ENCODE measurements at places on chromosomes 4 and X.
A peak's percentile ranks its signal among the peaks of the same experiment; 100 is the strongest.

DNA sequence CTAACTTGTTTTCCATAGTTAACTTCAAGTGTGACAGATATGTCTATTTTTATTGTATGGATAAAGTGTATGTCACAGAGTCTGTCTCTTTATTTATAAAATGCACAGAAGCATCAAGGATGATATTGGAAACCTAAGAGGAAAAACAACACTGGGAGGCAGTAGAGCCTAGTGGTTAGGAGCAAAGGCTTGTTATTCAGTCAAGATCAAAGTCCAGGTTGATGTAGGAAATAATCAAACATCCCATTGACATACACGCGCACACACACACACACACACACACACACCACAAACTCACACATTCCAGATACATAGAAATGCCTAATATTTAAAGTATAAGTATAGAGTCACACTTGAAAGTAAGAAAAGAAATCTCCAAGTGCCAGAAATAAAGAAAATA is 206.8 kb downstream of the CHRDL1 start:
- no peak for DNase-seq

DNA sequence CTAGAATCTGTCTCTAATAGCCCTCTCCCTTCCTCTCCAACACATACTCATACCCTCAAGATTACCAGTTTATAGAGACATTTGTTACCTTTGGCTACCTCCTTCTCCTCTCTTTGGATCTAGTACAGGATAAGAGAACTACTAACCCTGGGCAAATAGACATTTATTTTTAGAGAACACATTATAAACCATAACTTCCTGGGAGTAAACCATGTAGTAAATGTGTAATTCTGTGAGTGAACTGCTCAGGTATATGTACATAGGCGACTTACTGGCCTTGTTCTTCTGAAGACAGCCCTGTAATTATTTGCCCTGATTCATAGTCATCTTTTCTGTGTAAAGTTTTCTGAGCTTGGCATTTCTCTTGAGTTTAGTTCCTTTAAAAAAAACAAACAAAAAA is 94.2 kb downstream of the KDM6A start:
- no peak for DNase-seq

DNA sequence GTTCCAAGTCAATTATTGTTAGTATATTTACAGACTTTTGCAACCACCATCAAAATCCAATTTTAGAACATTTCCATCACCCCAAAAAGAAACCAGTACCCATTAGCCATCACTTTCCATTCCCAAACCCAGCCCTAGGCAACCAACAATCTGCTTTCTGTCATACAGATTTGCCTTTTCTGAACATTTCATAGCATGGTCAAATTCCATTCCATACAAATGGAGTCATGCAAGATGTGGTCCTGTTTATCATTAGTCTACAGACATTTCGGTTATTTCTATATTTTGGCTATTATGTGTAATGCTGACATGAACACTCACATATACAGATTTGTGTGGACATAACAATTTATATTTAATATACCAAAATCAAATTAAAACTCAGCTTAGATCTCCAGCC is 508.7 kb downstream of the ZNF674 start:
- no peak for DNase-seq

GRCh38 chr4:110508827-110509710 is 33.1 kb downstream of the ENPEP start:
- DNase-seq: no peak

DNA sequence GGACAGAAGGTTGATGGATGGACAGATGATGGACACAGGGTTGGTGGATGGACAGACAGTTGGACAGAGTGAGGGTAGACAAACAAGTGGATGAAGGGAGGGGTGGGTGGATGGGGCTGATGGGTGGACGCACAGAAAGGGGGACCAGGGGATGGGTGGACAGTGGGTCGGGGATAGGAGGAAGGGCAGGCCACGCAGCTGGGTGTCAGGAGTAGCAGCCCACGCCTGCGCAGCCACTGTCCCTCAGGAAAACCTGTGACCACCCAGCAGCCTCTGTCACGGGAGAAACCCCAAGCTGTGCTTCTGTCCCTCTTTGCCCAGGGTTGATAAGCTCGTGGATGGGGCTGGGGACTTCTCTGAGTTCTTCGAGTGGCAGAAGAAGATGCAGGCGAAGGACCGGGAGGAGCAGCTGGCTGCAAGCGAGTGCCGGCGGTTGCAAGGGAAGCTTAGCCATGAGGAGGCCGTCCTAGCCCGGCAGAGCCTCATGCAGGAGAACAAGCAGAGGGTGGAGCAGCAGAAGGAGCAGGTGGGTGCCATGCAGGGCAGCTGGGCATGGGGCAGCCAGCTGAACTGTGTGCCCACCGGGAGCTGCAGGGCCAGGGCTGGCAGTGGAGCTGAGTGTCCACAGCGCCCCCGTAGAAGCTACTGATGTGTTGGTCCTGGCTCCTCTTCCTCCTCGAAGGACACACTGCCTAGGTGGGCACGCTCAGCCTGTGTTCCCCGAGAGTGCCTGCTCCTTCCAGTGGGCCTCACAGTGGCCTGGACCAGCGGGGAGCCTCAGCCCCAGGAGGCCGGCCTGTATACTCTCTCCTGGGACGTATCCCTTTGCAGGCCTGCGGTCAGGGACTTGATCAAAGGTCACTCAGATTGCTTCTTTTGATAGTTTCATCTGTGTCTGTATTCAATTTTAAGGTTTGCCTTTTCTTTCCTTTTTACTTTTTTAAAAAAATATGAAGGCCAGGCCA is 16.8 kb upstream of the RNF4 start:
- DNase-seq: no peak

GRCh38 chr4:72701987-72702819 is 133.2 kb upstream of the ADAMTS3 start:
- DNase-seq: no peak

DNA sequence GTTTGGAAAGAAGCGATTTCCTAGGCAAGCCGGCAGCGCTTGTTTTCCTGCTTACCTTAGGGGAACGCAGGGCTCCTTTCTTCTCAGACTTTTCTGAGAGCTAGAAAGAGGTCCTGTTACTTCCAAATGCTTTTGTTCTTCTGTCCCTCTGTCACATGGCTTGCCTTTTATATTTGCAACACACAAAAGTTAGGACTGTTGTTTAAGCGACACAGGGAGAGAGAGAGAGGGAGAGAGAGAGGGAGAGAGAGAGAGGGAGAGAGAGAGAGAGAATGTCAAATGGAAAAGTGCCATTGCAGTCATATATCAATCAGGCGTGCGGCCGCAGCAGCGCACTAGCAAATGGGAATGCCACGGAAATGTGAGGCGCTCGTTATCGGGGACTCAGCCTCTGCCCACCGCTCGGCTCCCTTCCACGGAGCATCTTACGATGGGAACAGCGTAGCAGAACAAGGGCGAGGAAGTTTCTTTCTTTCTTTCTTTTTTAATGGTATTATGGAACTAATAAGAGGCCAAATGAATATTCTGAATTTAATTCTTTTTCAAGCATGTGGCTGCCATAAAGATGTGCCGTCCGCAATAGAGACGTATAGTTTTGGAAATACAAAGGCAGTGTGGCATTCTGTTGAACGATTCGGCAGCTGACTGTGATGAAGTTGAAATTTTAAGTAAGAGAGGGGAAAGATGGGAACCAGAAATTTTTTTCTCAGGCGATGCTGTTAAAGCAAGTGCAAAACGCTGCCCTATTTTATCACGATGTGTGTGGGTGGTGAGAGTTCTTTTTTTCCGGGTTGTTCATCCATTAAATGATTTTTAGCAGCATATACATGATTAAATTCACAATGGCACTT is at the start of gene NDP:
Gene NDP, minus strand, starts transcription at position 142 of the 851 bp plus-strand sequence. CDS start 14,745 bp downstream, outside the sequence.
- DNase-seq: no peak

DNA sequence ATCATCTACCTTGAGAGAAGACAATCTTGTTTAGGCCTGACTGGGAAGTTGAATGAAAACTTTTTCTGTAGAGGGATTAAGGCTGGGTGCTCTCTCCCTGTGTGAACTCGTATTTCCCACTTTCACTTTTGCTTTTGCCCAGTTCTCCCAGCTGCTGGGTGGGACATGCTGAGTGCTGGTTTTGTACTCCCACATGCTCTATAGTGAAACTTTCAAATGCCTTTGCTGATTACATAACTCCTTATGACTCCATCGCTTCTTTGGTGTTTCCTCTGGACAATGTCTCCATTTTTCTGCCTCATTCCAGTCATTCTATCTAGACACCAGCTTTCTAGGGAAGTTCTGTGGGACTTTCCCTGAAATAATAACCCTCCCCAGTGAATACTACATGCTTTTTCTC is 100.5 kb downstream of the CLNK start:
- DNase-seq: no peak

- no peak for DNase-seq
These were observed 147.6 kb upstream of the ATP6AP2 start for GRCh38 chrX:40433160-40433559.

GRCh38 chr4:107216379-107216778 is 180.3 kb upstream of the DKK2 start:
- no peak for DNase-seq

DNA sequence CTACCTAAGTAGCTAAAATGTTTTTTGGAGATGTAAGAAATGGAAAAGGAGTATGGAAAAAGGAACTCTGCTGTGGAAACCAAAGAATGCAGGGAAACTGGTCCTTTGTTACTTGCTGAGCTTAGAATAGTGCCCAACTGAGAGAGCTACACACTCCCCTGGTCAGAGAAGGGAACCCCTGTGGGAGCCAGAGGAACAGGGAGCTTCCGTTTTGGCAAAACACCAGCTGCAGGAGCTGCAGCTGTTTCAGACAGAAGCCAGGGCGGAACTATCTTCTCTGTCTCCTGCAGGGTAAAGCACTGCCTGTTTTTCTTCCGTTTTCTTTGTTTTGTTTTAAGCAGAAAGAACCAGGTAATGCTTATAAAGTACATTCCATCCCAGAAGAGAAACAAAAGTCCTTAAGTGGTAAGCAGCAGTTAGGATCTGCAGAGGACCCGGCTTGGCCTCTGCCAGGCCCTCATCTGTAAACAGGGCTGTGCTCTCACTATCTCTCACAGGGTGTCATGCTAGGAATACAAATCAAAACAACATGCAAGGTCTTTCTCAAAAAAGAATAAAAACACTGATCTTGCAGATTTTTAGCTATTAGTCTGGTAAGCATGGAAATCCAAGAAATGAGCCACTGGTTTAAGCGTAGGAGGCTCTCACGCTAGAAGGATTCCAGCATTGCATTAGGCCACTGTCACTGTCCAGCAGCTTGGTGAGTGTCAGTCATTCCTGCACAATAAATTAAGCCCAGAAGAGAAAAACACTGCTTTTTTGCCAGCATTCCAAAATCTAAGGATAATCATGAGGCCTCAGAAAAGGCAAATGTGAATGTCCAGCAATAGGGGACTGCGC is 76.1 kb downstream of the CHST7 start:
- peak; percentile 47 for DNase-seq

DNA sequence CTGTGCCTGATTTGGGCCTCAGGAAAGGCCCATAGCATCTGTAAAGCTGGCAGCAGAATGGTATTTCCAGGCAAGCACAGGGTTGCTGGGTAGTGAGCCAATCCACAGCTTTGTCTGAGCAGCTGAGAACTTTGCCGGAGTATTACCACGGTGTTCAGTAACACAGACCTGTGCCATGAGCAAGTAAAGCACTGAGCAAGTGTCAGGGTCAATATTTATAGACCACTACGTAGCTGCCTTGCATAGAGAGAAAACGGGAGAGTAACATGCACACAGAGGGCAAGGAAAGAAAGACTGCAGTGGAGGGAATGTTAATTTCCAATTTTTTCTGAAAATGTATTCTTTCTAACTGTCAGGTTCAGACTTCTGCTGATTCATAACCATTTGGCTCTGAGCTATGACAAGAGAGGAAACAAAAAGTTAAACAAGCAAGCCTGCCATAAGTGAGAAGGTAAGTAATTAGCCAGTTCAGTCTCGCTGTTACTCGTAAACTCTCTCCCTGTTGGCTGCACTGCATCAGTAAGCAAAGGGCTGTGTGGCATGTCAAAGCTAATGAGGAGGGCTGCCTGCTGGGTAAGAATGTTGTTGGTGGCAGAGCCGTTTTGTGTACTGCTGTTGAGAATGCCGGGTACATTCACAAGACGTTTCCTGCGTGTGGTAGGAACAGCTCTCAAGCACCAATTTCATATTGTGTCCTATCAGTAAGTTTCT is 238.1 kb downstream of the BMPR1B start:
- peak; percentile 72 for DNase-seq

DNA sequence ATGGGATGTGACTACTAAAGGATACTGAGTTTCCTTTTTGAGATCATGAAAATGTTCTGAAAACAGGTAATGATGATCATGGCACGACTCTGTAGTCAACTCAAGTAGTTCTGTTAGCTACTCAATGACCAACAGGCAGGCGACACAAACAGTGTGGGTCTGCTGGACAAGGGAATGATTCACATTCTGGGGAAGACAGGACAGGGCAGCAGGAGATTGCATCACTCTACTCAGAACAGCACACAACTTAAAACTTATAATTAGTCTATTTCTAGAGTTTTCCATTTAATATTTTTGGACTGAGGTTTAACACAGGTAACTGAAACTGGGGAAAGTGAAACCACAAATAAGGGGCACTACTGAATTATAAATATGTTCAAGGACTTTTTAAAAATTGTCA is 365.2 kb downstream of the PRDM5 start:
- DNase-seq: no peak

DNA sequence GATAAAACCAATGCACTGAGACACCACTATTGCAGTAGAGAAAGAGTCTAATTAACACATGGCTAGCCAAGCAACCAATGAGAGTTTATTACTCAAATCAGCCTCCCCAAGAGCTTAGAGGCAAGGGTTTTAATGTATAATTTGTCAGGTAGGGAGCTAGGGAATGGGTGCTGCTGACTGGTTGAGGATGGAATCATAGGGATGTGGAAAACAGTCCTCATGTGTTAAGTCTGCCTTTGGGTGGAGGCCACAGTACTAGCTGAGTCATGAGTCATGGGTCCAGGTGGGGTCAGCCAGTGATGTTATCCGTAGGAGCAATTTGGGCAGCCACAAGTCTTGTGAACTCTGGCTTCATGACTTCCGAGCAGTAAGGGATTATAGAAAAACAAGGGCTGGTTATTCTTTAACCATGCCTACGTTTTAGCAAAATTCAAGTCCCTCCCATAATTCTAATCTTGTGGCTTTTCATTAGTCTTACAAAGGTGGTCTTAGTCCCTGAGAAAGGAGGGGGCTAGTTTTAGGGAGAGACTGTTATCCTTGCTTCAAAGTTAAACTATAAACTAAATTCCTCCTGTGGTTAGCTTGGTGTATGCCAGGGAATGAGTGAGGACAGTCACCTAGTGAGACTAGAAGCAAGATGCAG is 25.1 kb upstream of the PLAC8 start:
- DNase-seq: no peak

DNA sequence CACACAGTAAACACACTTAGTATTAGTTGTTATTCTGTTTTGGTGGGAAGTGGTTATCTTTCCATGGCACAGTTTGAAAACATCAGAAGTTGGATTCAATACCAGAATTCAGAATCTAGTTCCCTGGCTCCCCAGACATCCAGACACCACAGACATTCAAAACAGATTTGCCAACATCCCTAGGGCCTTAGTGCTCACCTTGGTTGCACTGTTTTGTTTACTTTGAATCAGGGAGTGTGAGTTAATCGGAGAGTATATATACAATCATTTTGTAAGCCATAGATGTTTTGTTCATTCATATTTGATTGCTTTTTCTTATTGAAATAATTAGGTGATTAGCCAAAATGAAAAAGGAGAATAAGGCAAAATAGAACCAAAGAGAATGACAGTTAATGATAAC is 324.7 kb upstream of the CLNK start:
- no peak for DNase-seq

- DNase-seq: no peak
These were observed 361.8 kb upstream of the GALNT7 start for GRCh38 chr4:172806841-172807240.

GRCh38 chrX:96843566-96843965 is 40.1 kb upstream of the RPA4 start:
- no peak for DNase-seq
